ENCODE measurements at places on chromosomes 5 and 9. TPM values are rescaled to one million over a fixed set of nuclear protein-coding genes. Genes with fewer than 3 reads are reported as not detected.
A peak's percentile ranks its signal among the peaks of the same experiment; 100 is the strongest.

C5 gene
- polyA plus RNA-seq, result 2.7 TPM

SPATA31D3 gene
- not detected for polyA plus RNA-seq

SLC6A18 gene
- not detected for polyA plus RNA-seq

LCN1 gene
- not detected for polyA plus RNA-seq

RLN1 gene
- polyA plus RNA-seq, result 0.37 TPM

PCA3 gene
- polyA plus RNA-seq, result 0.21 TPM

MCC gene
- polyA plus RNA-seq, result 3.6 TPM

PDCD1LG2 gene
- polyA plus RNA-seq, result 19.4 TPM

GRCh38 chr5:174221436-174221835 lies 175.9 kb downstream of the NSG2 start:
- H3K4me1 ChIP-seq, result peaks cover 43% of the 10 kb centered on the region
- no peak for DNase-seq
- no peaks in the 10 kb centered on the region for H3K27me3 ChIP-seq

DNA sequence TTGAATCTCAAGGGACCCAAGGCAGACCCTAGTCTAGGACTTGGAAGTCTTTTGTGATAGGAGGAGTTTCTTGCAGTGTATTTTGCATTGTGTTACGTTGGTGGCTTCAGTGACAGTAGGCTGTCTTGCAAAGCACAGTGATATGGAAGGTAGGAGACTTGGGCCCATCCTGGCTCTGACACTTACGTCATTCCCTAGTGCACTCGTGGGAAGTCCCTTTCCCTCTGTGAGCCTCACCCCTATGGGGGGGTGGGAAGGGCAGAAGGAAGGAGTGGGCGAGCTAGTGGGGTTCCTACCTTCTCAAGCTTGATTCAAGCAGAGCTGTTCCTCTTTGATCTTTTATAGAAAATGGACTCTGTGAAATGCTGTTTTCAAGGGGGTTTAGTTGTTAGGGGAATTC lies 9.2 kb upstream of the TEX53 start:
- H3K4me3 ChIP-seq, result no peak overlapping the region
- H3K36me3 ChIP-seq, result no peaks in the 10 kb centered on the region
- DNase-seq, result no peak
- H3K27ac ChIP-seq, result no peak overlapping the region
- no peaks in the 10 kb centered on the region for H3K27me3 ChIP-seq
- H3K4me1 ChIP-seq, result no peaks in the 10 kb centered on the region

GRCh38 chr9:105142406-105143135 lies 101.9 kb upstream of the SLC44A1 start:
- H3K4me1 ChIP-seq, result peaks cover 14% of the 10 kb centered on the region
- H3K27me3 ChIP-seq, result no peaks in the 10 kb centered on the region
- H3K4me3 ChIP-seq, result no peak overlapping the region
- H3K27ac ChIP-seq, result no peak overlapping the region
- no peak for DNase-seq
- H3K36me3 ChIP-seq, result no peaks in the 10 kb centered on the region

DNA sequence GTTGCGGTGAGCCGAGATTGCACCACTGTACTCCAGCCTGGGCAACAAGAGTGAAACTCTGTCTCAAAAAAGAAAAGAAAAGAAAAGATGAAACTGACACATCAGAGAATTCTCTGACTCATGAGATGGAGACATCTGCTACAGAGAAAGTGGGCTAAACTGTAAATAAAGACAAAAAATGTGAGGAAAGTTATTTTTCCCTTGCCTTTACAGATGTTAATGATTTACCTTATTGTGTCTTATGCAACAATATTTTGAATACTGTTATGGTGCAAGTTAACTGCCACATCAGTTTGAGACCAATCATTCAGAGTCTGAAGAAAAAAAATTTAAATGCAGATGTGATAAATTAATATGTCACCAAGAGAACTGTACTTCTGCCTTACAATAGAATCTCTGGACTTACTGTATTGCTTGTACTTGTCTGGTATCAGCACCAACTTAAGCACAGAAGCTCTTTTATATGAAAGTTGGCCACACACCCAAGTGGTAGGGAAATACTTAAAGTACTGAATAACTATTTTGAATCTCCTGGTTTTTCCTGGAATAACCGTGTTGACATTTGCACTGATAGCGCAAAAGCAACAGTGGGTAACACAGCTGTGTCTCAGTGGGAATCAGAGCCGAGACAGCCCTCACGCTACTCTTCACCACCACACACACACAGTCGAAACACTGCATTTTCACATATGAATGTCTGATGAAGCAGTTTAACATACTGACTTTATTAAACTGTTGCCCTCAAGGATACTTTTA lies 169.9 kb downstream of the FANCC start:
- no peaks in the 10 kb centered on the region for H3K36me3 ChIP-seq
- no peak for DNase-seq
- no peak overlapping the region for H3K27ac ChIP-seq
- no peaks in the 10 kb centered on the region for H3K27me3 ChIP-seq
- no peak overlapping the region for H3K4me3 ChIP-seq
- no peaks in the 10 kb centered on the region for H3K4me1 ChIP-seq

- no peak for DNase-seq
- no peaks in the 10 kb centered on the region for H3K27me3 ChIP-seq
- no peak overlapping the region for H3K27ac ChIP-seq
- H3K36me3 ChIP-seq, result no peaks in the 10 kb centered on the region
- H3K4me1 ChIP-seq, result no peaks in the 10 kb centered on the region
Observed at GRCh38 chr9:91028166-91028827, 226.7 kb downstream of the SYK start.

DNA sequence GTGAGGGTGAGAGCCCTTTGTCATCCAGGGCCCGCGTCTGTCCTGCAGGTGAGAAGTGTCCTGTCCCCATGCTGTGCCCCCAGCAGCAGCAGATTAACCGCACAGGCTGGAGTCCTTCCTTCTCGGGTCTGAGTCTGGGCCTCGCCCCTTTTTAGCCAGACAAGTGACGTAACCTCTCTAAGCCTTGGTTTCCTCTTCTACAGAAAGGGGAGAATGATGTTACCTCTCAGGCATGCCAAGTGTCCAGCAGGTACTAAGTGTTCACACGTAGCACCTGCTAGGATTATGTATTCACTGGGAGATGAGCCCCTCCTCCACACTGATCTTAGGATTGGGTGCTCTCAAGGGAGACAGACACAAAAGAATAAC lies 6.9 kb downstream of the NEURL1B start:
- H3K27me3 ChIP-seq, result no peaks in the 10 kb centered on the region
- H3K36me3 ChIP-seq, result no peaks in the 10 kb centered on the region
- H3K27ac ChIP-seq, result no peak overlapping the region
- no peaks in the 10 kb centered on the region for H3K4me1 ChIP-seq
- DNase-seq, result no peak

DNA sequence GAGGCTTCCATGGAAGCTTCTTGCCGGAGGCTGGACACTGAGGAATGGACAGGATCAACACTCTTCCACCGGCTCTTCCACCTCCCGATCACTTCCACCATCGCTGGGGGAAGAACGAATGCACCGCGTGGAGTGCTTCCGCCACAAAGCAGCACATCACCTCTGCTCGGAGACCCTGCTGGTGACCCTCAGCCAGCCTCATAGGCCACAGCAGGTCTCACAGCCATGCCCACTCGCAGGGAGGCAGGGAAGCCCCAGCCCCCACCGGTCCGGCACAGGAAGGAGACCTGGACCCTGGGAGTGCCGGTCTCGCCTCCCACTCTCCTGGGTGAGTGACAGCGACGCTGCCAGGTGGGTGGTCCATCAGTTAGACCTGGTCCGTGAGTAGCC lies 4.7 kb downstream of the MRPL36 start:
- no peak overlapping the region for H3K27ac ChIP-seq
- no peaks in the 10 kb centered on the region for H3K27me3 ChIP-seq
- no peak overlapping the region for H3K4me3 ChIP-seq
- no peak for DNase-seq
- H3K4me1 ChIP-seq, result peaks cover 5% of the 10 kb centered on the region

- no peak for DNase-seq
- no peak overlapping the region for H3K4me3 ChIP-seq
- H3K36me3 ChIP-seq, result no peaks in the 10 kb centered on the region
- H3K27me3 ChIP-seq, result no peaks in the 10 kb centered on the region
- H3K27ac ChIP-seq, result no peak overlapping the region
- no peaks in the 10 kb centered on the region for H3K4me1 ChIP-seq
Observed at GRCh38 chr5:39640552-39640951, 215.8 kb upstream of the DAB2 start.

DNA sequence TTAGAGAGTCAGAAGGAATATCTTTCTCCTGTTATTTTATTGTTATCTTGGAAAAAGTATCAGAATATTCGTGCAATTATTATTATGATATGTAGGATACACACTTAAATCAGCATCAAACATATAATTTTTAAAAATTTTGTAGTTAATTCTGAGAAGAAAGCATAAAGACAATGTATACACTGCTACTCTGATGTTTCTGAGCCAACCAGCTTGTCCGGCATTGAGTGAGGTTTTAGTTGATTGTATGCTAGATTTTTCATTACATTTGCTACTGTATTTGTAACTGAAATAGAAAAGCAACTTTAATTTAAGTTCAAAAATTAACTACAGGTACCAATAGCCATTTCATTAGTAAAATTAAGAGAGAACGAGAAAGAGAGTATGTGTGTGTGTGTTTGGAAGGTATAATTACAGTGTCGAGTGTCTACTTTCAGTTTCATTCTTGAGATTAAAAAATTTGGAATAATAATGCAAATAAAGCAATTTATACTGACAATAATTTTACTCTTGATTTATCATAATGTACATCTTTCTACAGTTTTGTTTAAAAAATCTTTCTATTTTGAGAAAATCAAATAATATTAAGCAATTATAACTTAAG lies 160.4 kb upstream of the CDH12 start:
- no peaks in the 10 kb centered on the region for H3K4me1 ChIP-seq
- H3K4me3 ChIP-seq, result peak overlapping the region; percentile 53
- H3K27me3 ChIP-seq, result no peaks in the 10 kb centered on the region
- H3K27ac ChIP-seq, result no peak overlapping the region

- peaks cover 6% of the 10 kb centered on the region for H3K36me3 ChIP-seq
- peaks cover 24% of the 10 kb centered on the region for H3K4me1 ChIP-seq
- H3K27me3 ChIP-seq, result no peaks in the 10 kb centered on the region
- no peak for DNase-seq
- peak overlapping the region; percentile 30 for H3K4me3 ChIP-seq
Observed at GRCh38 chr5:173919443-173919842, 31.3 kb downstream of the CPEB4 start.

DNA sequence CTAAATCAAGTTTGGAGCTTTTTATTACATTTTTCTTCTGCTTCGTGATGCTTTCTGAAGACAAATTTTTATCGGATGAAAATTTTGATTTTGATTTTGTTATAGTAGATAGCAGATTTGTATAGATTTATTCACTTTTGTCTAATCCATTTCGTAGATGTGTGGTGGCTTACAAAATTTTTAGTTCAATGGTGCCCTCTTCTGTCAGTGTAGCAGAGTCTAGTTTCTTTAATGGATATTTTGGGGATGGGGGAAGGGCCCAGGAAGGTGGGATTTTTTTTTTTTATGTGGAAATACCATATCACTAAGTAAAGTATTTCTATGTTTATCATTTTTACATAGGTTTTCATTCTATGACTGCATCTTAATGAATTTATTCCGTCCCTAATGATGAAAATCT lies 259.9 kb upstream of the TARS1 start:
- no peak overlapping the region for H3K27ac ChIP-seq
- no peaks in the 10 kb centered on the region for H3K4me1 ChIP-seq
- no peaks in the 10 kb centered on the region for H3K27me3 ChIP-seq

DNA sequence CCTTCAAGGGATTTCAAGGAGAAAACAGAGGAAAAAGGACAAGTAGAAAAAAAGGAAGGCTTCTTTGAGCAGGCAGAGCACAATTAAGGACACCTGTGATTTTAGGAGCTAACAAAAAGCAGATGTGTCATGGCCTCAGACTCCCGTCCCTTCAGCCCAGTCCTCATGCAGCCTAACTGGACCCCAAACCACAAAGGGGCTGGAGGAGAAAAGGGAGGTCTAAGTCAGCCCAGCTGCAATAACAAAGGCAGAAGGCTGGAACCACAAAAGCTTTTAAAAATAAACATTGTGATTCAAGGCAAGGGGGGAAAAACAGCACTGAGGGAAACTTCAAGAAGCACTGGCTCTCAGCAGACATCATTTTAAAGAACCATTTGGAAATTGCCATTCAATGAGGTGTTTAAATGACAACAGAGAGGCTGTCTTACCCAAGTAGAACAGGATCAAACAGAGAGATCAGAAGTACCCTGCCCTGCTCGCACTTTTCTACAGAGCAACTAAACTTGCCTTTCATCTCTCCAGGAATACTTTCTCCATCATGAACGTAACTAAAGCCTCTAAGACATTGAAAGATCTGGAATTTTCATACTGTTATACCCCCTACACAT lies 89.3 kb downstream of the SEMA5A start:
- H3K4me3 ChIP-seq, result no peak overlapping the region
- peak; percentile 30 for DNase-seq
- H3K27me3 ChIP-seq, result no peaks in the 10 kb centered on the region

DNA sequence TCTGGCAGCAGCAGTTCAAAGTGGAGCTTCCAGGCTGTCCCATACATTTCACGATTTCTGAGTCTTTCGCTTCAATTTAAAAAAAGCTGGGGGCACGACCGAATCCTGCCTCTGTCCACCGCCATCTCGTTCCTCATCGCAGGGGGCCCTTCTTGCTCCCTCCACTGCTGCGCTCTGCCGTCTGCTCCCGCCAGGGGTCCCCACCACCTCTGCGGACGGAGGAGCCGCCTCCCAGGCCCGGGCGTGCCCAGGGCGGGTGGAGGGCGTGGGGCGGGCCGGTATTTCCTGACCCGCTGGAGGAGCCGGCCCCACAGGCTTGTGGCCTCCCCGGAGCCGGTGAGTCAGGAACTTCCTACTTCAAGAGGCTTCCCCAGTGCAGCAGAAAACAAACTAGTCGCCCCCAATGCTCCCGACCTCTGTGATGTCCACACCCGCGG lies 50.4 kb downstream of the USP20 start:
- H3K4me3 ChIP-seq, result peak overlapping the region; percentile 13
- peak; percentile 96 for DNase-seq
- peaks cover 40% of the 10 kb centered on the region for H3K4me1 ChIP-seq
- H3K36me3 ChIP-seq, result peaks cover 25% of the 10 kb centered on the region

- H3K4me3 ChIP-seq, result no peak overlapping the region
- H3K36me3 ChIP-seq, result no peaks in the 10 kb centered on the region
- H3K4me1 ChIP-seq, result no peaks in the 10 kb centered on the region
- H3K27me3 ChIP-seq, result peaks cover 14% of the 10 kb centered on the region
Observed at GRCh38 chr5:176806137-176806536, 4.2 kb upstream of the UNC5A start.

- no peaks in the 10 kb centered on the region for H3K36me3 ChIP-seq
- H3K4me3 ChIP-seq, result no peak overlapping the region
- no peak overlapping the region for H3K27ac ChIP-seq
- DNase-seq, result no peak
Observed at GRCh38 chr5:72070529-72070928, 36.7 kb upstream of the MAP1B start.

Data from SK-N-SH (cell line).